Stimulated activated CD4-positive, alpha-beta T cell treated with anti-CD3 and anti-CD28 coated beads, Interleukin-1b, Interleukin-23, amount 100 ng/mL, for 24 hours (primary cell): ENCODE measurements at places on chromosomes 2 and 18.

- DNase-seq: no peak
Observed at GRCh38 chr18:68693091-68693815, 21.7 kb downstream of the TMX3 start.

GRCh38 chr2:231037731-231038482 lies 584 bp downstream of the C2orf72 start:
- DNase-seq: no peak

DNA sequence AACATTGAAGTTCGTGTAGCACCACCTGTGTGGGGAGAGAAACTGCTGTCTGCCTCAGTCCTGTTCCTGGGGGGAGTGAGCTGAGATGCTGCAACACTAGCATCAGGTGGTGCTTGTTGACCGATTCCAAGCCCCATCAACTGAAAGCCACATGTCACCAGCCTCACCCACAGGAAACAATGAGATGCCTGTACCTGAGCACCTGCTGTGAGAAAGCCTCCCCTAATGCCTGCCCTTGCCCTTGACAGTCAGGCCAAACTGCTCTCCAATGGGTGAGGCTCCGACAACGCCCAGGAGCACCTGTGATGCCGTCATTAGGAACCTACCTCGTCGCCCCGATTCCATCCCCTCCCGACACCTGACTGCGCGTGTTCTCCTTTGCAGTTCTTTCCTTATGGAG lies 104.6 kb downstream of the SMC6 start:
- DNase-seq: no peak

DNA sequence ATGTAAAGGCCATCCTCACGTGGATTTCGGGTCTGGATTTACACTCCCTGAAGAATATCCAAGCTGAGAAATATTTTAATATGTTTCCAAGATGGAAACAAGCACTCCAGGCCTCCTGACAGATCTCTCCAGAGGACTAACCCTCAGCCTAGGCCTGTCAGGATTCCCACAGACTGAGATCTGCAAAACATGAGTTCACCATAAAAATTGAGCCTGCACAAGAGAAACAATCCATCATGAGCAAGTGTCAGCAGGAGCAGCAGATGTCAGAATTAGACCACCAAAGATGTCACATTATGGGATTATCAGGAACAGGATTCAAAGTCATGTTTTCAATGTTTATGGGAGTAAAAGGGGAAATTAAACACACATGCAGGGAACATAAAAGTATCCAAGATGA lies 191.3 kb downstream of the TFCP2L1 start:
- DNase-seq: no peak

- no peak for DNase-seq
Observed at GRCh38 chr2:104845946-104846785, 7.7 kb upstream of the POU3F3 start.

GRCh38 chr2:1639086-1639858 lies 105.0 kb downstream of the PXDN start:
- DNase-seq: no peak

- DNase-seq: no peak
Observed at GRCh38 chr2:230439590-230439989, 23.6 kb downstream of the SP100 start.

GRCh38 chr2:151410485-151410834 lies 758 bp downstream of the RIF1 start:
- DNase-seq: peak; percentile 28

- DNase-seq: no peak
Observed at GRCh38 chr2:202762556-202762955, 109.0 kb downstream of the ICA1L start.

- DNase-seq: no peak
Observed at GRCh38 chr2:177272765-177273164, 8.2 kb upstream of the NFE2L2 start.

GRCh38 chr2:45072064-45072861 lies 63.0 kb upstream of the SIX2 start:
- DNase-seq: no peak

GRCh38 chr2:66702301-66702700 lies 267.4 kb downstream of the MEIS1 start:
- DNase-seq: no peak

GRCh38 chr2:168354499-168354898 lies 101.6 kb upstream of the CERS6 start:
- no peak for DNase-seq

GRCh38 chr2:171185941-171186340 lies 25.2 kb upstream of the TLK1 start:
- no peak for DNase-seq

DNA sequence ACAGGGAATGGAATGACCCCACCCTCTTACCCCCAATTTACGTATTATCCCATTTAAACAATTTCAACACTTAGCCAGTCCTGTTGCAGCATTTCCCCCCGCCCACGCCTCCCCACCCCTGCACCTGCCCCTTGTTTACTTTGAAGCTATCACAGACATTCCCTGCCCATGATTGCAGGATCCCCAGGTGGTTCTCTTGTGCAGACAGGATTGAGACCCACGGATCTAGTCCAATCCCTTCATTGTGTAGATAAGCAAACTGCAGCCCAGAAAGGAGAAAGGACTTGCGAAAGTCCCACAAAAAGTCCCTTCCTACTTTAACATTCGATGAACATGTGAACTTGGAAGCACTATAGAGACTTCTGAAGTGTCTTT lies 38.9 kb downstream of the TMEM17 start:
- DNase-seq: no peak

DNA sequence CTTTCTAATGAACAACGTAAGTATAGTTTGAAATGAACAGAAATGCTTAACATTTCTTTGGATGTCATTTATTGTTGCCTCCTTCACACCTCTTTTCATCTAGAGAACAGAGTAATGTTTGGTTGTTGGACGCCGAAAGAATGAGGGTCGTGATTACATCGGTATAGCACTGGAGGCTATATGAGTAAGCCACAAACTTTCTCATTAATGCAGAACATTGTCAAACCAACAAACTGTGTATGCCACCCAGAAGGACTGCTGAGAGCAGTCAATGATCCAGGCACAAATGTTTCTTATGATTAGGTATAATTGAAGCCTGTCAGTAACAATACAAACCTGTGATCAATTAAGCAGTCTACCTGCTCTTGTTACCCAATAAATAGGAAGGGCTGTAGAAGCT lies 1494.7 kb upstream of the NXPH2 start:
- DNase-seq: no peak

GRCh38 chr2:216133397-216133796 lies 24.2 kb downstream of the XRCC5 start:
- DNase-seq: no peak

DNA sequence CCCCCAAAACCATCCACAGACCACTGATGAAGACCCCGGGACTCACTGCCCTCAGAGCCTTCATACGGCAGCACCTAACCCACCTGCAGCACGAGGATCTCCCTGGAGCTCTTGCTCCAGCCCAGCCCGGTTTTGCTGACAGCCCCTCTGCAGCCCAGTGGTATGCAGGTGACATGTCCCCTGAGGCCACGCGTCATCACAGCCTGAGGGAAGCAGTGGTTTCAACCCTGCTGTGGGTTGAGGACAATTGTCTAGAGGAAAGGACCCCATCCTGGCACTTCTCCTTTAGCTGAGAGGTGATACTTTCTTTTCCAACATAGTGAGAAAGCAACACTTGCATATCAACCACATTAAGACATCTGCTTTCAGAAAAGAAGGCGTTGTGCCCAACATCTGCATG lies 134.0 kb downstream of the SEPTIN10 start:
- no peak for DNase-seq
